Esophagus muscularis mucosa (tissue), 4 donors: ENCODE measurements at places on chromosomes 6 and 20. TPM values are rescaled to one million over a fixed set of nuclear protein-coding genes. Genes with fewer than 3 reads are reported as not detected.

- no peak for DNase-seq
Measured at GRCh38 chr6:104413767-104414166, 446.0 kb downstream of the HACE1 start.

DNA sequence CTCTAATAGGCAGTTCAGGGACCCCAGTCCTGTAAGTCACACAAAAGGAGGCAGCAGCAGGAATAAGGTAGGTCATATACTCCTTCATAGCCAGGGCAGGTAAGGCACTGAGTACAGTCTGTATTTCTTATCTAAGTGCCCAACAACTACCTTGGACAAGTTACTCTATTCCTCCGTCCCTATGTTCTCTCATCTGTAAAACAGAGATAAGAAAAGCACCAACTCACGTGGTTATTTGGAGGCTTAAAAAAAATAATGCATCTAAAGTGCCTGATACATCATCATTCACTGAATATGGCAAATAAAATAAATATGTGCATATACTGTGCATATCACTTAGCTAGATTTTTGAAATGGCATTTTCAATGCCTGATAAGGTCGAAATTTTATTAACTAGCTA, 298.1 kb upstream of the CDYL start:
- DNase-seq = no peak

DNA sequence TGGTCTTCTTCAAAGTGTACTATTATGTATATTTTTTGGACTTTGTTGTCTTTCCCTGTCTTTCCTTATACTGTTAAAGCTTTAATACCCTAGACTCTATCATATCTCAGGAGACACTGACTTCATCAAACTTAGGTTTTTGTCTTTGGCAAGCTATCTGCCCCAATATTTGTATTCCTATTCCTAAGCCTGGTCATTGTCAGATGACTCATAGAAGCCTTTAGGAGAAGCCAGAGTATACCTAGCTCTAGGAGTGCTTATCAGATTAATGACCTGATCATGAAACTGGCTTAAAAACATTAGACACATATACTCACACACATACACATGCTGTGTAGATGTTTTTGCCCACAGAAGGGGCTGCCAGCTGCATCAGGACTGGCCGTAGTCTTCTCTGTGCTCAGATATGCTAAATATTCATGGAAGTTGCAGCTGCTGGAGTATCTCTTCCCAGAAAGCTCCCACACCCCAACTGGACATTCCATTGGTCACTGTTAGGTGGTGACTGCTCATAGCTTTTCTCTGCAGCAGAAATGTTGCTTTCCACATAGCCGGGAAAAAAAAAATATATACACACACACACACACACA, 102.0 kb downstream of the ANKS1A start:
- DNase-seq = no peak

Gene PSMB8
- 38.4 TPM for total RNA-seq

GRCh38 chr6:129890164-129890563, 29.0 kb upstream of the TMEM244 start:
- DNase-seq = no peak

DNA sequence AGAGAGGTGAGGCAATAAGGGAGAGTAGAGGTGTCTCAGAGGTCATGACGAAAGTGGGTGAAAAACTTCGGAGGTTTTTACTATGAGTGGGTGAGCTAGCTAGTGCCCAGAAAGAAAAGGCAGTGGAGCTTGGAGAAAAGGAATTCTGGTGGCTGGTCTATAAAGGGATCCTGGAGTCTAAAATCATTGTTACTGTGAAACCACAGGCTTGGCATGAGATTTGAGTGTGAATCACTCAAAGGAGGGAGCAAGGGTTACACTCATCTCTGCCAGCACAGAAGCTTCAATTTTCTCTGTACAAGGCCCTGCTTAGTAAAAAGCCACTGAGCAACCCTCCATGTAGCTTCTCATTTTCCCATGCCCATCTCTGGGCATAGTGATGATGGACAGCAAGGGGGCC, 47.5 kb downstream of the CD83 start:
- no peak for DNase-seq

Gene HAO1
- not detected for total RNA-seq

DNA sequence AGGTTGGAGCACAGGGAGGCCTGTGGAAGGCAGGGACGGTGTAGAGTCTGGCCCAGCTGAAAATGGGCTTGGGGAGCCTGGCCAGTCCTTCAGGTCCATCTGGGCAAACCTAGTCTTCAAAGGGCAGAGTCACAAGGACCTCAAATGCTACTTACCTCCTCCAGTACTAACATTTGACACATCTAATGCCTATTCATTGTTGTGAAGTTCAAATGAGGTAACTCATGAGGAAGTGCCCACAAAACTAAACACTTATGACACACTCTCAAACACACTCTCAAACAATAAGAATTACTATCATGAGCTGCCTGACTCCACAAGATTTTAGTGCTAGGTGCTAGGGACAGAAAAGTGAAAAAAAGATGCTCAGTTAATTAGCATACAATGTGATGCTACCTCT, 27.1 kb downstream of the DAAM2 start:
- no peak for DNase-seq

DNA sequence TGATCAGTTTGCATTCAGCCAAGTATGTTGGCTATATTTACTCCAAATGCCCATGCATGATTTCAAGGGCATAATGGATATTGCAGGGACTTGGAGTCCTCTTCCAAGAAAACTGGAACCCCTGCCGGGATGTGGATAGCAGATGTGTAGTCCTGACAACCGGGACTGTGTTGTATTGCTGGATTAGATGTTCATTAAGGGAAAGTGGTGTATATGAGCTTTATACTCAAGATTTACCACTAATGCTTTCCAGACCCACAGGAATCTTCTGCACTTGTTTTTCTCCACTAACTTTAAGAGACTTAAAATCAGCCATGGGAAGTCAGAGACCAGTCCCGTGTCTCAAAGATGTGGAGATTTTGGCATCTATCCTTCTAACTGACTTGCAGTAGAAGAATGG, 770.9 kb downstream of the HDGFL1 start:
- DNase-seq = no peak

DNA sequence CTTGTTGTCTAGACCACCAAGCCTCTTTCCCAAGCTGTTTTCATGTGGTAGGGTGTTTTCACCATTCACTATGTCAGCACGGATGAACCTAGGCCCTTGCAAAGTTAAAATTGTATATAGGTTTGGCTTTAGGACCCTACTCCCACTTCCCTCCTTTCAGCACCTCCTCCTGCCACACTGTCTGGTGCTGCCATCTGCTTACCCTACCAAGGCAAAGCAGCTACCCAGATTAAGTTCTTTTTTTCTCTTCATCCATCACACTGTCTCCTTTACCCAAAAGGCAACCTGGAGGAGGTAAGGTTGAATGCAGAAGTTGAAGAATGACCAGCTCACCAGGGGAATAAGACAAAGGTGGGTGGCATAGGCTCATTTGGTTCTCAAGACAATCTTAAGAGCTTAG, 184.0 kb downstream of the CDC5L start:
- DNase-seq = no peak

DNA sequence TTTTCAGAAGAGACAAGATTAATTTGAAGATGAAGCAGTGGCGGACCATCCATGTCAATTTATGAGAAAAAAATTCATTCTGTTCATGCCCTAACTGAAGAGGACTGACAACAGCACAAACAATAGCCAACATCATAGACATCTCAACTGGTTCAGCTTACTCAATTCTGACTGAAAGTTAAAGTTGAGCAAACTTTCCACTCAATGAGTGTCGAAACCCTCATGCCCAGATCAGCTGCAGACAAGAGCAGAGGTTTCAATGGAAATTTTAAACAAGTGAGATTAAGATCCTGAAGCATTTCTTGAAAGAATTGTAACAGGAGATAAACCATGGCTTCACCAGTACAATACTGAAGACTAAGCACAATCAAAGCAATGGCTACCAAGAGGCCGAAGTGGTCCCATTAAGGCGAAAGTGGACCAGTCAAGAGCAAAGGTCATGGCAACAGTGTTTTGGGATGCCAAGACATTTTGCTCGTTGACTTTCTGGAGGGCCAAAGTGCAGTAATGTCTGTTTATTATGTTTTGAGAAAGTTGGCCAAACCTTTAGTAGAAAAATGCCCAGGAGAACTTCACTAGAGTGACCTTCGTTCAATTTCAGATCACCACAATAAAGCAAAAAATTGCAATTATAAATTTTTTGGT, 6.1 kb upstream of the SFT2D1 start:
- no peak for DNase-seq

DNA sequence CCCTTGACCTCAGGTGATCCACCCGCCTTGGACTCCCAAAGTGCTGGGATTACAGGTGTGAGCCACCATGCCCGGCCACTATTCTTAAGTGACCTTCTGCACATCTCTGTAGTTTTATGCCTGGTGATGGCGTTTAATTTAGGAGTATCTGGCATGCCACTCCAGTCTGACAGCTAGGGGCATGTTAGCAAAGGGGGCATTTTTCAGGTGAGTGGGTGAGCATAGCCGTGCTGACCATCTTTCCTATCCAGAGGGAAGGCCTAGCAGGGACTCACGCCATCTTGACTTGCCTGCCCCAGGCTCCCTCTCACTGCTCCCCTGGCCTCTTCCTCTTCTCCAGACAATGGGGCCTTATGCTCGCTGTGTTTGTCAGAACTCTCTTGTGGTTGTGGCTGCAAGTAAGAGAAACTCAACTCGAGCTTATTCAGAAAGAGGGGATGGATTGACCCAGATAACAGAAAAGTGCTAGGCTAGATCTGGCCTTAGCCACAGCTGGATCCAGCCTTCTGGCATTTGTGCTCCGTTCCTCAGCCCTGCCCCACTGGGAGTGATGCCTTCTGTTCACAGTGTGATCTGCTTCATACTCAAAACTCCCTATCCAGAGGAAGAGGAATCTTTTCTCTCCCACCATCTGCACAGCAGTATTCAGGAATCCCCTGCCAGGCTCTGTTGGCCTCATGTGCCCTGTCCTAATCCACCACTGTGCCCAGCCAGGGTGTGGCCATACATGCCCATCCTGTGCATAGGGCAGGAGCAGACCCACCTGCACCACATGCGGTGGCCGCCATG, 174.5 kb upstream of the AKAP12 start:
- DNase-seq = peak; percentile 88

Gene TSBP1
- not detected for total RNA-seq

DNA sequence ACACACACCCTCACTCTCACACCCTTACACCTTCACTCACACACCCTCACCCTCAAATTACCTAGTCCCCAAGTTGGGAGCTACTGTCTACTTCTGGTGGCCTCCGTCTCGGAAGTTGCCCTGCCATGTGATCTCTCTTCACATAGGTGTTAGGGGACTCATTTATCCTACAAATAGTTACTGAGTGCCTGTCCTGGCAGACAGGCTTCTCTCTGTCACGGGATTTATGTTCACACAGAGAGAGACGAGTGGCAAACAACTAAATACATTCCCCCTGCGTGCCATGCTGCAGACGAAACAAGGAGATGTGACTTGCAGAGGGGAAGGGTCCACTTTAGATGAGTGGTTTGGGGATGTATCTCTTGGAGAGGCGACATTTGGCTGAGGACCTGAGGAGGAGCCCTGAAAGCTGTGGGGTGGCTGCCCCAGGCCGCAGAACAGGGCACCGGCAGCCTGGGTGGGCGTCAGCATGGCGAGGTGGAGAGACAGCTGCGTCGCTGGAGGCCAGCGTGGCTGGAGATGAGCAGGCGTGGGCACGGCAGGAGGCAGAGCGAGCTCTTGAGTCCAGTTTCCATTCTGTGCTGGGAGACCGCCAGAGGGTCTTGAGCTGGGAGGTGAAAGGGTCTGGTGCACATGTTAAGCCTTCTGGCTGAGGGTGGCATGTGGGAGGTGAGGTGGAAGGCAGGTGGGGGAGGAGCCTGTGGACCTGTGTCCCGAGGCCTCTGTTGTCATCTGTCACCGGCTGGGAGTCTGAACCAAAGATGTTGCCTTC, 17.2 kb downstream of the DYNLT1 start:
- peak; percentile 24 for DNase-seq

DNA sequence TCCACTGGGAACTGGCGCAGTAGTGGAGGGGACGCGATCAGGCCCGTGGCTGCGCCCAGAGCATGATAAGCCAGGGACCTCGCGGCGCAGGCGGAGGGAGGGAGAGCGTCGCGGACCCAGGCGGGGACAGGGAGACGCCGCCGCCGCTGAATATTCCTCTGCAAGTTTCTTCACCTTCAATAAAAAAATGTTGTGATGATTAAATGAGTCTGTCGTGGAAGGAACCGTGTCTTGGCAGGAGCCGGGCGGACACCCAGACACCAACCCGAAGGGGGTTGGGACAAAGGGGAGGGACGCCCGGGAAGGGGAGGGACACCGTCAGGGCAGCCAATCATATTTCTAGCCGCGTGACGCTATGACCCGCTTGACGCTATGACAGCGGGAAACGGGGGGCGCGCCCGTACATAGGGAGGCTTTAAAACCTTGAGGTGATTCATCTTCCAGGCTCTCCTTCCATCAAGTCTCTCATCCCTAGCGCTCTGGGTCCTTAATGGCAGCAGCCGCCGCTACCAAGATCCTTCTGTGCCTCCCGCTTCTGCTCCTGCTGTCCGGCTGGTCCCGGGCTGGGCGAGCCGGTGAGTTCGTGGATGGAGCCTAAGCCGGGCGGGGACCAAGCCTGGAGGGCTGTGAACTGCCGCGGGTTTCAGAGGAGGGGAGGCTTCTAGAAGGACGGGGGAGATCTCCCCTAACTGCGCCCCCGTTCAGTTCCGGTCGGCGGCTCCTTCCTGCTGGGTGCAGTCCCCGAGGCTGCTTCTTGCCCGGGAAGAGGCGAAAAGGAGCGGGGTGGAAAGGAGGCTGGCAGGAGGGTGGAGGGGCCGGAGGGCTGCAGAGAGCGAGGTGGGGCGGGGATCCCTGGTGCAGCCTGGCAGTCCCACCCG, at the start of gene ULBP2:
ULBP2 (plus strand) TSS at position 432 of the 878 bp plus-strand sequence; CDS start at position 491, 59 bp downstream.
- DNase-seq = no peak

DNA sequence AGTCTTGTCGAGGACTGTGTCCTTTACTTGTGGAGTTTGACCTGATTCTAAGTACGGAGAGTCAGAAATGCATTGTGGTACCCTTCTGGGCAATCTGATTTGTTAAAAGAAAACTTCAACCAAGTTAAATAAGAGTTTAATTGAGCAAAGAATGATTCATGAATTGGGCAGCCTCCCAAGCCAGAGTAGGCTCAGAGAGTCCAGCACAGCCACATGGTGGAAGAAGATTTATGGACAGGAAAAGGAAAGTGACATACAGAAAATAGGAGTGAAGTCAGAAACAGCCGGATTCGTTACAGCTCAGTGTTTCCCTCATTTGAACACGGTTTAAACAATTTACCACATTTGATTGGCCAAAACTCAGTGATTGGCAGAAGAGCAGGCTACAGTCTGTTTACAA, 329.2 kb downstream of the DHX35 start:
- DNase-seq = no peak

DNA sequence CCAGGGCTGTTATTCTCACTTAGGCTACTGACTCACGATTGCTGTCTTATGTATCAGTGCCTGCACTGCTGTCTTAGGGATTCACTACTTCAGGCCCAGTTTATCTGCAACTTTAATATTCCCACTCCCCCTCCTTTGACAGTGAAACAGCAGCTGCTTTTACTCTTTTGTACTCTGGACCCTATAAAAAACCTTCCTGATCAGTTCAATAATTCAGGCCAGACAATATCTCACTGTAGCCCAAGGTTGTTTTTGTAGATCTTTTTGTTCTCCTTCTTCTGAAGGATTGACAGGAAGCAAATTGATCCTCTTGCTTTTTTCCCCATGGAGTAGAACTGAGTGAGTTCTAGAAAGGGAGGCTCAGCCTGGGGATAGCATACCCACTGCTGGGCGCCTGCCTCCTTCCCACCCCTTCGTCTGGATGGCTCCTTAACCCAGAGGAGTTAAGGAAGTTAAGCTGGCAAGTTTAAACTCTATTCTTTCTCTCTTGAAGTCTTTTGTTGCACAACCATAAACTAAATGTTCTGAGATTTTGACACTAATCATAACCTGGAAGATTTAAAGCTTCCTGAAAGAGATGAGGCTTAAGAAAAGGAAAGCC, 22.0 kb upstream of the EYS start:
- no peak for DNase-seq

Gene PSORS1C2
- total RNA-seq = not detected

Gene TSHZ2
- total RNA-seq = 10.3 TPM

- DNase-seq = no peak
Measured at GRCh38 chr6:33967265-33967767, 163.5 kb upstream of the MLN start.
